ENCODE measurements at places on chromosomes 6 and 20.

DNA sequence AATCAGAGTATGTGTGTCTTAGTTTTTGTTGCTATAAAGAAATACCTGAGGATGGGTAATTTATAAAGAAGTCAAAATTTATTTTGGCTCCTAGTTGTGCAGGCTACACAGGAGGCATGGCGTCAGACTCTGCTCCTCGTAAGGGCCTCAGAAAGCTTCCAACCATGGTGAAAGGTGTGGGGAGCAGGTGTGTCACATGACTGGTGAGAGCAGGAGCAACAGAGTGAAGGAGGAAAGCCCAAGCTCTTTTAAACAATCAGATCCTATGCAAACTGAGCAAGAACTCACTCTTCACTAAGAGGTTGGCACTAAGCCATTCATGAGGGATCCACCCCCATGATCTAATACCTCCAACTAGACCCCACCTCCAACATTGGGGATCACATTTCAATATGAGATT lies 1524.3 kb downstream of the HACE1 start:
- DNase-seq = no peak
- H3K27ac ChIP-seq = no peak overlapping the region
- H3K4me3 ChIP-seq = no peak overlapping the region
- no peaks in the 10 kb centered on the region for H3K27me3 ChIP-seq
- no peaks in the 10 kb centered on the region for H3K36me3 ChIP-seq

DNA sequence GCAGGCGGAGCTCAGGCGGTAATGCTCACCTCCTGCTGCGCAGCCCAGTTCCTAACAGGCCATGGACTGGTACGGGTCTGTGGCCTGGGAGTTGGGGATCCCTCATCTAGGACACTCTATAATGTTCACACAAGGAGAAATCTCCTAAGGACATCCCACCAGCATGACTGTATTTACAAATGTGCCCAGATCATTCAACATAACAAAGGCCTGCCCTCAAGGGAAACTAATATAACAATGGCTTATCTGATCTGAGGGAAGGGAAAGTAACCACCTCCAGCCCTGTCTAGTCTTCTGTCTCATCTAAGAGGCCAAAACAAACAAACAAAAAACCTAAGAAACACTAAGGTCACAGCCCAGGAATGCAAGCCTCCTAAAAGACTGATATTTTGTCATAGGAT lies 232.8 kb downstream of the RNGTT start:
- H3K27me3 ChIP-seq = no peaks in the 10 kb centered on the region
- no peak overlapping the region for H3K4me3 ChIP-seq
- peaks cover 15% of the 10 kb centered on the region for H3K4me1 ChIP-seq
- peaks cover 24% of the 10 kb centered on the region for H3K36me3 ChIP-seq
- no peak for DNase-seq

DNA sequence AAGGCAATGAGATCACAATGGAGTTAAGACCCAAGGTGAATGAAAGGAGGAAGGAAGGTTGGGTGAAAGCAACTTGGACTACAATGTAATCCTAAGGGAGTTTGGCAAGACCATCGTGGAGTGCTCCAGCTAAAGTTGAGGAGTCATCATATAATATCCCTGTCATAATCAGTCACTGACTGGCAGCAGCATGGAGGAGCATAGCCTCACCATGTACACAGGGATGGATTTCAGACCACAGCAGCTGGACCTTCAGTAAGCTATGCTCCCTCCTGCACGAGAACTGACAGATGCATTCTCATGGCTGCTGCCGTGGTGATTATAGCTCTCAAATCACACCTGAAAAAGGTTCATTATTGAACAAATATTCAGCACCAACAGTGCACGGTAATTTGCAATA lies 43.0 kb downstream of the GOPC start:
- DNase-seq = no peak
- H3K27me3 ChIP-seq = peaks cover 3% of the 10 kb centered on the region
- no peak overlapping the region for H3K4me3 ChIP-seq
- H3K4me1 ChIP-seq = no peaks in the 10 kb centered on the region

- H3K4me3 ChIP-seq = no peak overlapping the region
- H3K27me3 ChIP-seq = no peaks in the 10 kb centered on the region
- DNase-seq = no peak
Observed at GRCh38 chr6:5036269-5036668, 32.4 kb upstream of the RPP40 start.
